Bronchial epithelial cell (primary cell): ENCODE measurements at places on chromosomes 11 and 22. TPM values are rescaled to one million over a fixed set of nuclear protein-coding genes. Genes with fewer than 3 reads are reported as not detected.

UBE4A gene
- total RNA-seq, result 16.1 and 21.9 TPM in 2 replicates

GLB1L2 gene
- 2.9 and 3.4 TPM in 2 replicates for total RNA-seq

TEX12 gene
- 0.26 TPM in 1 of 2 replicates, not detected in the other for total RNA-seq

GAS2 gene
- 1.1 and 1.8 TPM in 2 replicates for total RNA-seq

OR11H1 gene
- not detected in 2 replicates for total RNA-seq

WNT7B gene
- total RNA-seq, result 18.2 and 23.9 TPM in 2 replicates

INPP5J gene
- under 0.01 and 0.64 TPM in 2 replicates for total RNA-seq

IFITM10 gene
- 1.3 and 2.4 TPM in 2 replicates for total RNA-seq

NLRP10 gene
- total RNA-seq, result under 0.01 and 3.1 TPM in 2 replicates

HPX gene
- 0.26 and 0.51 TPM in 2 replicates for total RNA-seq

OR52E8 gene
- total RNA-seq, result not detected in 2 replicates

RIC3 gene
- total RNA-seq, result 0.26 TPM in 2 replicates

NXPE2 gene
- total RNA-seq, result not detected in 2 replicates

ABCG4 gene
- total RNA-seq, result under 0.01 and 0.13 TPM in 2 replicates

NXPE1 gene
- not detected in 2 replicates for total RNA-seq

PRRG4 gene
- total RNA-seq, result 3.7 and 7.7 TPM in 2 replicates

RAB39A gene
- total RNA-seq, result not detected in 2 replicates

MACROD1 gene
- total RNA-seq, result 17.9 and 21.4 TPM in 2 replicates

GNG3 gene
- total RNA-seq, result not detected in 2 replicates

TMEM135 gene
- 6.5 and 6.8 TPM in 2 replicates for total RNA-seq

IRAG1 gene
- total RNA-seq, result 0.26 and 0.51 TPM in 2 replicates

TPH1 gene
- total RNA-seq, result under 0.01 and 0.26 TPM in 2 replicates

PHLDA2 gene
- 5.0 and 11.9 TPM in 2 replicates for total RNA-seq

ROBO3 gene
- total RNA-seq, result 29.5 and 30.2 TPM in 2 replicates

LIPT2 gene
- total RNA-seq, result 2.3 and 2.6 TPM in 2 replicates

VPREB3 gene
- total RNA-seq, result not detected in 2 replicates

SAA2 gene
- 1.9 TPM in 1 of 2 replicates, not detected in the other for total RNA-seq

CARD16 gene
- 0.53 and 2.4 TPM in 2 replicates for total RNA-seq

ANKK1 gene
- 0.26 and 1.8 TPM in 2 replicates for total RNA-seq
